ENCODE measurements at places on chromosomes 7 and 10. TPM values are rescaled to one million over a fixed set of nuclear protein-coding genes. Genes with fewer than 3 reads are reported as not detected.
A peak's percentile ranks its signal among the peaks of the same experiment; 100 is the strongest.

HOXA6 gene
- 3.4 TPM for total RNA-seq

DNA sequence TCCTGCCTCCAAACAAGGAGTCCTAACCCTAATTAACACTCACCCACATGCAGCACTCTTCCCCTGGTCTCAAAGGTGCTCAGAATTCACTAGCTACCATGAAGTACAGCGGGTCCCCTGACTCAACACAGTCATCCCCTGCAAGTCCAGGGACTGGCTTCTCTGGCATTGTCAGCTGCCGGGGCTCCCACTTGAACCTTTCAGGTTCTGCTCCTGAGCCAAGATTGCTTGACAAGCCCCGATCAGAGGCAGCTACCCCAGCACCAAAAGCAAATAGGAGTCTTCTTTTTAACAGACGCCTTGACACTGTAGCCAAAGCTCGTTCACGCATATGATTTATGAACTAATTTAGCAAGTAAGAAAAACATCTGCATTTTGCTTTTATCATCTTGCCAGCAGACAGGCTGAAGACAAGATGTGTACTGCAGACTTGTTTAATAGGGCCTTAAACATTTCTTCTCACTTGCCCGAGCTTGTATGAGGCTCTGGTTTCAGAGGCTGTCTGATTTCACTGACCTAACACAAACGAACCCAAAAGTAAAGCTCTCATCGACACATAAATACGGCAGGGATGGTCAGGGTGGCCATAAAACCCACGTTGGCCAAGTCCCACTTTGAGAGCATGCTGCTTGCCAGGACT is 67.6 kb upstream of the ADAM12 start:
- DNase-seq, result peak; percentile 17

DNA sequence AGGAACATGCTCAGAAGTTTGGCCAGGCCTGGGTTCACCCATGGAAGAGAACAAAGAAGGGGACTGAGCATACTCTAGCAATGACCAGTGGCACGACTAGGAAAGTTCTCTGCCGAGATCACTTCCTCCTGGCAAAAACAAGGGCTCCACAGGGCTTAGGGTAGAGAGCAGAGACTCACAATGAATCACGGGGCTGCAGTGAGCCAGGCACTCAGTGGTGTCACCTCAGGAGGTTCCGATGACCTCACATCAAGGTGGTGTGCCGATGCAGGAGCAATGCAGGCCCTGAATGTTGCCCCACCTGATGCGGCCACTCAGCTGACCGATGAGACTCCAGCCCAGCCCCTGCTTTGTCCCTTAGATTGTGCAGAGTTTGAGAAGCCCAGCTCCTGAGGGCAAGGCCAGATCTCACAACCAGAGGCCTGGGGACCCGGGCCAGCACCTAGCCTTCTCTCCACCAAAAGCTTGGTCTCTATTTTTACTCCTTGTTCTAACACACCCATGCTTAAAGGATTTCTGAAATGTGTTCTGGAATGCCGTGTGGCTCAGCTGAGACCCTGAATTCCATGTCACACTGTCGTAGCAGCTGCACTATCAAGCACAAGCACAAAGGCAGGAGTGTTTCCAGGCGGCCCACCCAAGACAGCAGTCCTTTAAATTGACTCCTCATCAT is 60.9 kb downstream of the COBL start:
- DNase-seq, result no peak

DNA sequence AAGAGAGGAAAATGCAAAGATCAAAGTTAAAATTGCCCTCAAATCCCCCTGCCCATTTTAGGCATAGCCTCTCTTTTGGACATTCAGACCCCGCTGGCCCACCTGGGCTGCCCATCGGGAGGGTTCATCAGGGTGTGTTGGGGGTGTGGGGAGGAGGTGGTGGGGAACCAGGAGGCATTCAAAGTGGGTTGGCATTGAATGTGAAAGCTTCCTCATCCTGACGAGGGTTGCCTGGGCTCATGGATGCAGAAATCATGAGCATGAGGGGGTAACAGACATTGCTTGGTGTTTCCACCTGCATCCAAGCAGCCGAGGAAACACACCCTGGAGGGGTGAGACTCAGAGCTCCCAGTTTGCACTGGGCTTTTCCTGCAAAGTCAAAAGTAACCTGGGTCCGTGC is 20.6 kb downstream of the BTBD16 start:
- DNase-seq, result no peak

- DNase-seq, result peak; percentile 91
Observed at GRCh38 chr10:90087197-90088023, 386.0 kb downstream of the KIF20B start.

DNA sequence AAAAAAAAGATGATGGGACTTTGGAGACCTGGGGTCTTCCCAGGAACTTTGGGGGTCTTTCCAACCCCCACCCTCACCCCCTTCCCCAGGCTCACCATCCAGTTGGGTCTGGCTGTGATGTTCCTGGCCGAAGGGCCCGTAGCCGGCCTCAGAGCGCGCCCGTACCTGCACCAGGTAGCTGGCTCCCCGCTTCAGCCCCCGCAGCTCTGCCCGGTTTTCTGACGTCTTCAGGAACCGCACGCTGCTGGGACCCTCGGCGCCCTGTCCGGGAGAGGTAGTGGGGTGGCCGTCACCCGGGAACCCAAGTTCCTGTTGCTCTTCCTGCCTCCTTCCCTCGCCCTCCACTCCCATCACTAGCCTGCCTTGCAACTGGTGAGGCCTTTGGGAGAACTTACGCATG is 10.2 kb downstream of the EPHB4 start:
- no peak for DNase-seq

ASB10 gene
- not detected for total RNA-seq

All from foreskin keratinocyte (primary cell).